ENCODE measurements at places on chromosomes 1 and 21. TPM values are rescaled to one million over a fixed set of nuclear protein-coding genes. Genes with fewer than 3 reads are reported as not detected.

DNA sequence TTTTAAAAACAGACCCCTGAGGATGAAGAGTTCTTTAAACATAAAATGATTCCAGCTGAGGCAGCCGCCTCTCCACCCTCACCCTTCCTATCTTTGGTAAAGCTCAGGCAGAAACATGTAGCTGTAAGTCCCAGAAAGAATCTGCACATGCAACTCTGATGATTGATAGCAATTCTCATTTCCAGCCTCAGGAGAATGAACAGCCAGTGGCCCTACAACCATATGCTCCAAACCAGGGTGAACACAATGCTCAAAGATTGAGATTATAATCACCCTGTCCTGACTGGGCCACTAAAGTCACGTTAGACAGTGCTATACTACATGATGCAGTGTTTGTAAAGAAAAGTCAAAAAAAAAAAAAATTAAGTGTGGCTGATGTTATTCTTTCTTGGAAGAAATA is 80.2 kb downstream of the LMX1A start:
- H3K27me3 ChIP-seq, result peaks cover 74% of the 10 kb centered on the region
- no peak for DNase-seq
- H3K4me3 ChIP-seq, result no peak overlapping the region
- peaks cover 14% of the 10 kb centered on the region for H3K4me1 ChIP-seq
- H3K27ac ChIP-seq, result no peak overlapping the region

GRCh38 chr1:205370780-205371179 is 14.1 kb upstream of the KLHDC8A start:
- no peaks in the 10 kb centered on the region for H3K36me3 ChIP-seq
- no peak overlapping the region for H3K4me3 ChIP-seq
- DNase-seq, result no peak
- peaks cover 4% of the 10 kb centered on the region for H3K27me3 ChIP-seq
- H3K4me1 ChIP-seq, result peaks cover 45% of the 10 kb centered on the region

DNA sequence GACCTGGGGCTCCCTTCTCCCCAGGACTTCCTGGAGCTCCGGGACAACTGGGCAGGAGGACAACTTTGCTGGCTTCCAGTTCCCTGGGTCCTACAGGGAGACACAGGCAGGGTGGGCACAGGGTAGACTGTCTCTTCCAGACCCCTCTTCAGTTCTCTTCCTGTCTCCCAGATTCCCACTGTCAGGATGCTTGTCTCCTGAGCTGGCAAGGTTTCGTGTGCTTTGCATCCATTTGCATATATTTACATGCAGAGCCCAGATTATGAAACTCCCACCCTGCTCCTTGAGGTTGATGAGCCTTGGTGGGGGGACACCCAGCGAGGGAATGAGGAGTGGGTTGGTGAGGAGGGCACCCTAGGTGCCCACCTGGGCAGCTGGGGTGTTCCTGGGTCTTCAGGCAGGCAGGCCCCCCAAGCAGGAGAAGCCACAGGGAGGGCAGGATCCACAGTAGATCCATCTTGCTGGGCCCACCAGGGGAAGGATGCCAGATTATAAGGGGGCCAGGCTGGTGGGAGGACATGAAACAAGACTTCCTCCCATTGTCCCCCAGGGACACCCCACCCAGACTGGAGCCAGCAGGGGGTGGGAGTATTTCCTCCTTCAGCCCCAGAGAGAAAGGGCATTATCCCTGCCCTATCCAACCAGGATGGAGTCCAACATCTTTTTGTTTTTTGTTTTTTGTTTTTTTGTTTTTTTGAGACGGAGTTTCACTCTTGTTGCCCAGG is at the start of gene FCN3:
FCN3 (minus strand) TSS at position 463 of the 725 bp plus-strand sequence; CDS start at position 457, 6 bp downstream.
- DNase-seq, result no peak
- no peaks in the 10 kb centered on the region for H3K4me1 ChIP-seq
- H3K27ac ChIP-seq, result no peak within 1 kb of the TSS
- no peaks in the 10 kb centered on the region for H3K36me3 ChIP-seq
- no peaks in the 10 kb centered on the region for H3K27me3 ChIP-seq
- H3K4me3 ChIP-seq, result no peak within 1 kb of the TSS

GRCh38 chr21:41427556-41427955 is 1.5 kb downstream of the MX1 start:
- H3K4me3 ChIP-seq, result no peak overlapping the region
- no peak for DNase-seq
- peaks cover 41% of the 10 kb centered on the region for H3K27me3 ChIP-seq
- H3K36me3 ChIP-seq, result no peaks in the 10 kb centered on the region
- H3K27ac ChIP-seq, result no peak overlapping the region

DNA sequence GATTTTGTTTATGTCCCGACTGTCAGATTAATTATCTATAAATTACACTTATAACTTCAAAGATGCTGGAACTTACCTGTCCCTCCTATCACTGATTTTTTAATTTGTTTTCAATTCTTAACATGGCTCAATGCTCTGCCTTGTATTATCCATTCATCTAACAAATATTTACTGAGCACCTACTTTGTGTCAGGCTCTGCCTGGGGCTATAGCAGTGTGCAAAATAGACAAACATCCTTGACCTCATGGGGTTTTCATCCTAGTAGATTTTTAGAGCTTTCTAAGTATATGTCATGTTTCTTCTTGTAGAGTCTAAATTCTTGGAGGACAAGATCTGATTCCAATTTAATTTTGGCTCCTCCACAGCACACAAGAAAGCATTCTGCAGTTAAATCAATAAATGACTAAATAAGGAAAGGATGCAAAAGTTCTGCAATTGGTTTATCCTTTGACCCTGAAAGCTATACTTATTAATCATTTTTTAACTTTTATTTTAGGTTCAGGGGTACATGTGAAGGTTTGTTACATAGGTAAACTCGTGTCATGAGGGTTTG is 10.8 kb upstream of the SMYD2 start:
- peaks cover 3% of the 10 kb centered on the region for H3K27me3 ChIP-seq
- H3K36me3 ChIP-seq, result no peaks in the 10 kb centered on the region
- no peak for DNase-seq
- H3K27ac ChIP-seq, result no peak overlapping the region
- H3K4me3 ChIP-seq, result no peak overlapping the region

AIRE gene
- not detected for total RNA-seq

DNA sequence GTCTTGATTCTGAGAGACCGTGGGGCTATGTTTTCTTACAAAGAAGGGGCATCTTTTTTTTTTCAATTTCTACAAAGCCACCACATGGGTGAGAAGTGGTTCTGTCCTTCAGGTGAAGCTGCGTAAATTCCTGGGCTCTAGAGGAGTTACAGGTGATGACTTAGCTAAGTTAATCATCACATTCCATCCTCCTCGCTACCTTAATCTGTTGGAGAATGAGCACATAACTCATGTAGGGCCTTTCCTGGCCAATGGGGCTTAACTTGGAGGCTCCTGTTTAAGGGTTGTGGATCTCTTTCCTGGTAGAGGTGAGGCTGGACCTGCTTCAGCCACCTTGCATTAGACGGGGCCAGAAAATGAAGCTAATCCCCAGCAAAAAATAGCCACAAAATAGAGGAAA is 19.9 kb downstream of the REG4 start:
- peaks cover 11% of the 10 kb centered on the region for H3K4me1 ChIP-seq
- DNase-seq, result no peak
- no peaks in the 10 kb centered on the region for H3K27me3 ChIP-seq
- H3K4me3 ChIP-seq, result no peak overlapping the region
- no peak overlapping the region for H3K27ac ChIP-seq

DYRK3 gene
- 12.5 TPM for total RNA-seq

C1orf52 gene
- 30.9 TPM for total RNA-seq

GRCh38 chr1:177817937-177818875 is 151.7 kb downstream of the SEC16B start:
- DNase-seq, result no peak
- H3K27ac ChIP-seq, result peak overlapping the region; percentile 84
- no peaks in the 10 kb centered on the region for H3K4me1 ChIP-seq

WDR64 gene
- not detected for total RNA-seq

- no peak overlapping the region for H3K4me3 ChIP-seq
- H3K4me1 ChIP-seq, result no peaks in the 10 kb centered on the region
- H3K27ac ChIP-seq, result no peak overlapping the region
- DNase-seq, result no peak
- H3K27me3 ChIP-seq, result no peaks in the 10 kb centered on the region
Observed at GRCh38 chr21:28856588-28857250, 136.0 kb downstream of the LTN1 start.

GRCh38 chr1:75342786-75343185 is 208.6 kb downstream of the LHX8 start:
- no peaks in the 10 kb centered on the region for H3K36me3 ChIP-seq
- no peak overlapping the region for H3K27ac ChIP-seq
- H3K4me1 ChIP-seq, result peaks cover 42% of the 10 kb centered on the region

DNA sequence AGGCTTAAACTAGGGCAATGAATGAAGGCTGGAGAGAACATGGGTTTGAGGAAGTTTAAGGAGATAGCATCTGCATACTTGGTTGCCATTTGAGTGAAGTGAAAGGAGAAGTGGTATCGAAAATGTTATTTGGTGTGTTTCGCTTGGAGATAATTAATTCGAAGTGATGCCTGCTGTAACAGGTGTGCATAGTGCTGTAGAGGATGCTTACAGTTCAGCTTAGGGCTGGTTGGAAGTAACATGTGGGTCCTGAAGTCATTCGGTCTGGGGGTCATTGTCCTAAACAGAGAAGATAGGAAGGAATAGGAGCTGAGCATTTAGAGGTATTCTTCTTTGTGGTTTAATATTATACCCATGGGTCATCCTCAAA is 301 bp upstream of the NUDT17 start:
- no peak for DNase-seq
- H3K36me3 ChIP-seq, result peaks cover 6% of the 10 kb centered on the region
- H3K27ac ChIP-seq, result no peak overlapping the region

Data from neural crest cell (in vitro differentiated cells).